Stimulated activated naive CD8-positive, alpha-beta T cell treated with anti-CD3 and anti-CD28 coated beads, Interleukin-15, Interleukin-2, amounts not matched to agents 100 U/mL and 50 U/mL, for 24 hours (primary cell): ENCODE measurements at places on chromosomes 13 and 19.

- DNase-seq, result no peak
Measured at GRCh38 chr19:3057275-3057714, 5.0 kb downstream of the TLE5 start.

- no peak for DNase-seq
Measured at GRCh38 chr13:93361703-93362102, 135.1 kb downstream of the GPC6 start.

DNA sequence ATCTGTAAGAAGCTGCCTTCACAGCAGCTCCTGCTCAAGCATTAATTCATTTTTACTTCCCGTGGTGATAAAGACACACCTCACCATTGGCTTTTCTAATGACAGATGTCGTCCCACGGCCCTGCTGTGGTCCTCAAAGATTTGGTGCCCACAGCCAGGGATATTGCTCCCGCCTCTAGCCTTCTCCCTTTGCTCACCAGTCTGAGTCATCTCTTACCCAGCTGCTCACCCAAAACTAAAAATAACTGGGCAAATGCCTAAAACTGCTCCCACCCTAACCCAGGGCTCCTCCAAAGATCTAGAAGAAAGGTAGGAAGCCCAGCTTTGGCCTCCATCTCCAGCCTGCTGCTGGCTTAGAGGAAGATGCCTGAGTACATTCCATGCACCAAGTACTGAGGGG, 371.1 kb upstream of the ZNF507 start:
- DNase-seq, result no peak

GRCh38 chr19:45402298-45403061, 2.4 kb downstream of the PPP1R13L start:
- DNase-seq, result peak; percentile 58

DNA sequence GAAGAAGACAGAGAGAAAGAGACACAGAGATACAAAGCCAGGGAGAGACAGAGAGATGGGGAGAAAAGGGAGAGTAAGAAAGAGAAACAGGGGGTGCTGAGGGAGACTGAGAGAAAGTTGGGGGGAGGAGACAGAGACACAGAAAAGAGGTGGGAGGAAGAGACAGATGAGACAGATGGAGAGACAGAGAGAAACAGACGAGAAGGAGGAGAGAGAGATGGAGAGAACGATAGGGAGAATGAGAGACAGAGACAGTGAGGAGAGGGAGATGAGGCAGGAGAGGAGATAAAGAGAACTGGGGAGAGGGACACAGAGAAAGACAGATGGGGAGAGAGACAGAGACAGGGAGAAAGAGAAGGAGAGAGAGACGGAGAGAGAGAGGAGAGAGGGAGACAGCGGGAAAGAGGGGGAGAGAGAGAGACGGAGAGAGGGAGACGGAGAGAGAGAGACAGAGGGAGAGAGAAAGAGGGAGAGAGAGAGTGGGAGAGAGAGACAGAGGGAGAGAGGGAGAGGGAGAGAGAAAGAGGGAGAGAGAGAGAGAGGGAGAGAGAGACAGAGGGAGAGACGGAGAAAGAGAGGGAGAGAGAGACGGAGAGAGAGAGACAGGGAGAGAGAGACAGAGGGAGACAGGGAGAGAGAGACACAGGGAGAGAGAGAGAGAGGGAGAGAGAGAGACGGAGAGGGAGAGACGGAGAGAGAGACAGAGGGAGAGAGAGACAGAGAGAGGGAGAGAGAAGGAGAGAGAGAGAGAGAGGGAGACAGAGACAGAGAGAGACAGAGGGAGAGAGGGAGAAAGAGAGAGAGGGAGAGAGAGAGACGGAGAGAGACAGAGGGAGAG, 12.6 kb downstream of the JOSD2 start:
- DNase-seq, result no peak

DNA sequence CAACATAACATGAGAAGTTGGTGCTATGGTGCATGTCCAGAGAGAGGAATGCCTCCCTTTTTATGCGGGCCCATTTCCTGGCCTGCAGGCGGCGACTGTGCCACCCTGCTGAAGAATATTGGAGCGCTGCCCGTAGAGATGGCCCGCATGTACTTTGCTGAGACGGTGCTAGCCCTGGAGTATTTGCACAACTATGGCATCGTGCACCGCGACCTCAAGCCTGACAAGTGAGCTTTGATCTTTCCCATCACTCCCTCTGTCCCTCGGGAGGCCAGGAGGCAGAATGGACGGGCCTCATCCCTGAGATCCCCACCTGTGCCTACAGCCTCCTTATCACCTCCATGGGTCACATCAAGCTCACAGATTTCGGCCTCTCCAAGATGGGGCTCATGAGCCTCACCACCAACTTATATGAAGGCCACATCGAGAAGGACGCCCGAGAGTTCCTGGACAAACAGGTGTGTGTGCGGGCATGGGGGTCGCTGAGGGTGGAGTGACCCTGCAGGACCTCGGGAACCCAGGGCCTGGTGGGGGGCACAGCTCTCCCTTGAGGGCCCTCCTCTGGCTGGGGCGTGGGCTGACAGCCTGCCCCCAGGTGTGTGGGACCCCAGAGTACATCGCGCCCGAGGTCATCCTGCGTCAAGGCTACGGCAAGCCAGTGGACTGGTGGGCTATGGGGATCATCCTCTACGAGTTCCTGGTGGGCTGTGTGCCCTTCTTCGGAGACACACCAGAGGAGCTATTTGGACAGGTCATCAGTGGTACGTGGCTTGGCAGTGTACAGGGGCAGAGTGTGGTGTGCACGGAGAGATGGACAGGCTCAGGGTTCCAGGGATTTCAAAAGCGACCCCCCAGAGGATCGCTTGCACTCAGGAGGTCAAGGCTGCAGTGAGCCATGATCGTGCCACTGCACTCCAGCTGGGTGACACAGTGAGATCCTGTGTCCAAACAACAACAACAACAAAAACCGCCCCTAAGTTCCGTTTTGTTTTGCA, 16.2 kb downstream of the DNASE2 start:
- no peak for DNase-seq

GRCh38 chr19:55585658-55586339, 5.2 kb upstream of the ZNF579 start:
- DNase-seq, result peak; percentile 74

DNA sequence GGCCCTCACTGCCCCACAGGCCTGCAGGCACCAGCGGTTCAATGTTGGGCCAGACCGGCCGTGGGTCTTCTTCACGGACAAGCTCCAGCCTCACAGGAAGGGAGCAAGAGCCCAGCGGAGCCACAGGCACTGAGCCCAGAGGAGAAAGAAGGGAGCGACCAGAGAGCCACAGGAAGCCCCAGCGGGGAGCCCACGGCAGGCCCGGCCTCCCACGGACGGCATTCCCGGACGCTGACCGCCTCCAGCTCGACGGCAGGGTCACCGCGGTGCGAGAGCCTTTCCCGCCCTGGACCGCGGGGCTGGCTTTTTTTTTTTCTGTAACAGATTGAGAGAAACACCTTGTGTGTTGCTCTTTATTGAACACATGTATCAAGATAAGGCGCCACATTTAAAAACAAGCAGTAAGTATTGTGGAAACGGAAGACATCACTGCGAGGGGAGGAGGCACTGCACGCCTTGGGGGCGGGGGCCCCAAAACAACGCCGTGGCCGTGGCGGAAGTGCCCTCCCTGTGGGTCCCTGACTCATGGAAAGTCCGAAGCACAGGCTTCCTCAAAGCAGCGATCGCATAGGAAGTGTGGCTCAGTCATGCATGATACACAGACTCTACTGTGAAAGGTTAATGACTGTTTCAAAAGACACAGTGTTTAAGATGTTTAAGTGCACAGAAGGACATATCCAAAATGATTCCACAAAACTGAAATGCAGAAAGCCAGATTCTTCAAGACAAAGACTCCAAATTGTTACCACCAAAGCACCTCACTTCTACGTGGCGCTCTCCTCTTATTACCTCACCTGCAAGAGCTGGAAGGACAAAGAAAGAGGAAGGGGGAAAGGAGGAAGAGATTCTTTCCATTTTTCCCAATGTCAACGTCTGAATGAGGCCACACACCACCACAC, 3.5 kb downstream of the RASA3 start:
- DNase-seq, result peak; percentile 91

DNA sequence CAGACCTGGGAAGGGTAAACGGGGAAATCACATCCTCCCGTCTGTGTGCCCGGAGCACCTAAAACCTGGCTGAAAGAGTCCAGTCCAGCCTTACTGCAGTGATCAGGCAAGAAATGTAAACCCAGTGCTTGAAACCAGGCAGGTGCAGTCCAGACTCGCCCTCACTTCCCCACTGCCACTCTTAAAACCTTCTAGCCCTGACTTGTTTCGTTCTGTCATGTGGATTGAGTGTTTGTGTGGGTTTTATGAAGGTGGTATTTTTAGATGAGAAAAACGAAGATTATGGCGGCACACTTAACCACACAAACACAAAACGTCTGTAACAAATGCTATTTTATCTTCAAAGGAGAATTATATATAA, 839 bp upstream of the CKAP2 start:
- no peak for DNase-seq

DNA sequence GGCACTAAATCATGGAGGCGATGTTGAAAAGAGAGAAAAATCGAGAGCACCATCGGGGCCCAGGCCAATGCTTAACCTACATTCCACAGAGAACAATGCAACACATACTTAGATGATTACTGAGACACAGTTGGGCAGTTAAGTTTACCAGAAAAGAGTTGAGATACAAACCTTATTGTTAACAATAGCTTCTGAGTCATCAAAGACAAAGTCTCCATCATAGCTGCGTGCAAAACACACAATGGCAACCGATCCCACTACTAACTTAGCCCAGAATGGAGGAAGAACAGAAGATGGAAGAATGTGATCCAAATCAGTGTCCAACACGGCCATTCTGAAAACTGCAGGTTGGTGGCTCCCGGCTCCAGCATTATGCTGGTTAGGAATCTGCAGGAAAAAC, 6.2 kb downstream of the TMTC4 start:
- DNase-seq, result no peak

DNA sequence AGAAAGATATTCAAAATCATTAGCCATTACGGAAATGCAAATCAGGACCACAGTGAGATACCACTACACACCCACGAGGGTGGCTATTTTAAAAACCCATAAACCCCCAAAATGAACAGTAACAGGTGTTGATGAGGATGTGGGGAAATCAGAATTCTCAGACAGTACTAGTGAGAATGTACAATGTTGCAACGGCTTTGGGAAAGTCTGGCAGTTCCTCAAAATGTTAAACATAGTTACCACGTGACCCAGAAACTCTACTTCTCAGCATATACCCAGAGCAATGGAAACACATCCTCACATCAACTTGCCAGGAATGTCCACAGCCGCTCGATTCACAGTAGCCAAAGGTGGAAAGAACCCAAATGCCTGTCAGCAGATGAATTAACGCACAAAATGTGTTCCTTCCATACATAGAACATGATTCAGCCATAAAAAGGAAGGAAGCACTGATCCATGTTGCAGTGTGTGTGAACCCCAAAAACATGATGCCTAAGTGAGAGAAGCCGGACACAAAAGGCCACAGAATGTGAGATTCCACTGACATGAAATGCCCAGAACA, 7.0 kb downstream of the PLVAP start:
- DNase-seq, result no peak

DNA sequence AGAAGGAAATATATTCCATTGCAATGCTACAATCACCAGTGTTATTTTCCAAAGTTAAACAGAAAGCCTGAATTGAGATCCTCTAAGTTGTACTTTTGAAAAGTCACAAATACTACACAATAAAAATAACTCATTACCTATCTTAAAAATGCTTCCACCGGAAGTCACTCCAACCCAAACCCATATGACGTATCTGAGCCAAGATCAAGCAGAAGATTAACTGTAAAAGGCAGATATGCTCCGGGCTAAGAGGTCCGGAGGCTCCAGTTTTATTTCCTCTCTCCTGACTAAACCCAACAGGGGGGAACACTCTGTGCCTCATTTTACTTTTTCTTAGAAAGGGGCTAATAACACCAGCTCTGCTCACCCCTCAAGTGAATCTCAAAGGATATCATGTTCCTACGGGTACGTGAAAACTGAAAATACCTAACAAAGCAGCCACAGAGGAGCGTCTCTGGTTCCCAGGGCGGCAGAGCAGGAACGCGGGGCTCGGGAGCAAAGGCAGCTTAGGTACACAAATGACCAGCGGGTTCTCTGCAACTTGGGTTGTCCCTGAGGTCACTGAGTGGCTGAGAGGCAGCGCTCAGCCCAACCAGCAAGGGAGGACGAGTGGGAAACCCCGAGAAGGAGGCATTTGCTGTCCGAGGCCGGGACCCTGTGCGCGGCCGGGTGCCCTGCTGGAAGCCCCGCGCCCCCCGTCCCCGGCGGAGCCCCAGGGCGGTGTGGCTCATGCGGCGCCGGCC, 750 bp downstream of the RAB20 start:
- peak; percentile 19 for DNase-seq

- DNase-seq, result no peak
Measured at GRCh38 chr13:44249431-44249836, 124.2 kb upstream of the SERP2 start.

- no peak for DNase-seq
Measured at GRCh38 chr13:99955107-99955746, 16.3 kb downstream of the ZIC5 start.

DNA sequence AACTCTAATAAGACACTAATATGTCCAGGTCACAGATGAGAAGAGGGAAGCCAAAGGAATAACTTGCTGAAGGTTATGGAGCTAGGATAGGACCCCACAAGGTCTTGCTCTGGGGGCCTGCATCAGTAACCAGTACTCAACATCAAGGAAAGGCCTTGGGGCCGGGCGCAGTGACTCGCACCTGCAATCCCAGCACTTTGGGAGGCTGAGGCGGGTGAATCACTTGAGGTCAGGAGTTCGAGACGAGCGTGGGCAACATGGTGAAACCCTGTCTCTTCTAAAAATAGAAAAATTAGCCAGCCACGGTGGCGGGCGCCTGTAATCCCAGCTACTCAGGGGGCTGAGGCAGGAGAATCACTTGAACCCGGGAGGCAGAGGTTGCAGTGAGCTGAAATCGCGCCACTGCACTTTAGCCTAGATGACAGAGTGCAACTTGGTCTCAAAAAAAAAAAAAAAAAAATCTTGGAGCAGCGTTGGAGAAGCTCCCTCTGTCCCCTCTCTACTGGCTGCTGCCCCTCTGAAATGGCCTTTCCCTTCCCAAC, 1.8 kb downstream of the LONP1 start:
- peak; percentile 69 for DNase-seq

DNA sequence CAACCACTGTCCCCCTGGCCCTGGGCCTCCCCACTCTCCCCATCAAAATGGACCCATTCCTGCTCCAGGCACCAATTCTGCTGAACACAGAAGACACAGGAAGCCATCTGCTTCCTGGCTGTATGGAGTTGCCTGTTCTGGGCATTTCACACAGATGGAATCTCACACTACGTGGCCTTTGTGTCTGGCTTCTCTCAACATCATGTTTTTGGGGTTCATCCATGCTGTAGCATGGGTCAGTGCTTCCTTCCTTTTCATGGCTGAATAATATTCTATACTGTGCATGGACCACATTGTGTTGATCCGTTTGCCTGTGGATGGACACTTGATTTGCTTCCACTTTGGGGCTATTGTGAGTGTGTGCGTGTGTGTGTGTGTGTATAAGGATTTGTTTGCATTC, 15.0 kb upstream of the KLF2 start:
- no peak for DNase-seq

DNA sequence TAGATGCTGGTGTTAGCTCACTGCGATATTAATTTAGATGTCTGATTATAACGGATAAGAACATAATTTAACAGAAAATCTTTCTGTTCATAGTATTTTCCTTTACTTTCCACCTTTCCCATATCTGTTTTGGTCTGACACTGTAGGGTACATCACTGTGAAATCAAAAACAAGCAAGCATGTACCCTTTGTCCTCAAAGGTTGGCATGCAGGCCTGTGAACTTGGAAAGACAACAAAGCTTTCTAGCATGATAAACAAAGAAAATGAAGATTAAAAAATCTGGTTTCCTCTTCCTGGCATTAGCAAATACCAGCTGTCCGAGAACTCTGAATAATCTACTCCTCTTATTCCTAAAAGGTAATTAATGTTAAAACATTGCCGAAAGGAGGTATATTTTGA, 31.6 kb downstream of the THSD1 start:
- no peak for DNase-seq
